Hair follicular keratinocyte (primary cell): ENCODE measurements at places on chromosomes 3 and 15. TPM values are rescaled to one million over a fixed set of nuclear protein-coding genes. Genes with fewer than 3 reads are reported as not detected.

RETNLB gene
- not detected in 2 replicates for total RNA-seq

DUOXA2 gene
- not detected in 2 replicates for total RNA-seq

TAGLN3 gene
- 22.4 and 39.2 TPM in 2 replicates for total RNA-seq

KBTBD13 gene
- not detected in 2 replicates for total RNA-seq

SNRPA1 gene
- 41.7 and 101 TPM in 2 replicates for total RNA-seq

AHSG gene
- total RNA-seq = 0.47 TPM in 1 of 2 replicates, not detected in the other

ZNF35 gene
- total RNA-seq = 8.7 and 9.1 TPM in 2 replicates

CDHR4 gene
- total RNA-seq = not detected in 2 replicates

ARNT2 gene
- total RNA-seq = 0.11 and 0.23 TPM in 2 replicates

IL17RB gene
- not detected in 2 replicates for total RNA-seq

ROBO2 gene
- under 0.01 TPM in 1 of 2 replicates, not detected in the other for total RNA-seq

PLSCR2 gene
- not detected in 2 replicates for total RNA-seq

EIF2A gene
- total RNA-seq = 171 and 234 TPM in 2 replicates

SCAANT1 gene
- total RNA-seq = not detected in 2 replicates

STRIT1 gene
- not detected in 2 replicates for total RNA-seq

STAB1 gene
- under 0.01 TPM in 1 of 2 replicates, not detected in the other for total RNA-seq

PAK6 gene
- 21.0 and 21.7 TPM in 2 replicates for total RNA-seq

FETUB gene
- not detected in 2 replicates for total RNA-seq

TRPM1 gene
- total RNA-seq = not detected in 2 replicates
